ENCODE measurements at places on chromosomes 12 and 14.

DNA sequence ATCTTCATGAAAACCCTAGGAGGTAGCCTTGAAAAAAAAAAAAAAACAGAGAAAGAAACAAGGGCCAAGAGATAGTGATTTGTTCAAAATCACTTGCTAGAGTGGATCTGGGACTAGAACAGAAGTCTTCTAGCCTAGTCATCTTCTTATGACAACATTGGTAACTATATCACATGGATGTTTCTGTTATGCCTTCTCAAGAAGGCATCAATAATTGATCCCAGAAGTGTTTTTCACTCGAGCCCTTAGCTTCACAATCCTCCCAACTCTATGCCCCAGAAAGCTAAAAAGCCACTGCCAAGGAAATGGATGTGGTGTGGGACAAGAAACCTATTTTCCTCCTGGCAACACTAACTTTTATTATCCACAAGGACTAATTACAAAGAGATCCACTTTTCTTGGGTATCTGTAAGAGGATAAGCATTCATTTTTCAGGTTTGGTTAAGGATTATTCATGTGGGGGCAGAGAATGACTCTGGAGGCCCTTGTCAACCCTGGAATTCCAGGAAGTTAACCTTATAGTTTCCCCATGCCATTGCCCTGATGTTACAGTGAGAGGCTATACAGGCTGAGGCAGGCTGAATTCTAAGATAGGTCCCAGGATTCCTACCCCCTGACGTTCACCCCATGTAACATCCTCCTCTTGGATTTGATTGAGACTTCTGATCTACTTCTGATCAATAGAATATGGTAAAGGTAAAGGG, 67.7 kb upstream of the CPM start:
- ATAC-seq, result no peak

DNA sequence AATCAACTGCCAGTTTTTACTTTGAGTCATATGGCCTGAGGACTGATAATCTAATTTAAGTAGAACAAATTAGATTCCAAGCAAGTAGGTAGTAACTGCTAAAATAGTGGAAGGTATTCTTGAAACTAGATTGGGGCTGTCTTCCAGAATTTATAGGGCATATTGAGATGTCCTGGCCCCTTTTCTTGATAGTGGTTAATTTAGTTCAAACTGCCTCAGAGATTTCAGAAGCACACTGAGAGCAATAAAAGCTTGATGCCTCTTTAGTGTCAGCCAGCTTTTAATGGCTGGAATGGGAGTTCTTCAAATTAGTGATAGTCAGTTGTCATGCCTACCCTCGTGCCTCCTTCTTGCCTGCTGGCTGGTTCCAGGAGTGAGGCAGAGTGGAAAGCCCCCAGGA, 120.5 kb downstream of the AKAP6 start:
- ATAC-seq, result no peak

- no peak for ATAC-seq
Observed at GRCh38 chr12:23550753-23551152, 398.7 kb downstream of the SOX5 start.

DNA sequence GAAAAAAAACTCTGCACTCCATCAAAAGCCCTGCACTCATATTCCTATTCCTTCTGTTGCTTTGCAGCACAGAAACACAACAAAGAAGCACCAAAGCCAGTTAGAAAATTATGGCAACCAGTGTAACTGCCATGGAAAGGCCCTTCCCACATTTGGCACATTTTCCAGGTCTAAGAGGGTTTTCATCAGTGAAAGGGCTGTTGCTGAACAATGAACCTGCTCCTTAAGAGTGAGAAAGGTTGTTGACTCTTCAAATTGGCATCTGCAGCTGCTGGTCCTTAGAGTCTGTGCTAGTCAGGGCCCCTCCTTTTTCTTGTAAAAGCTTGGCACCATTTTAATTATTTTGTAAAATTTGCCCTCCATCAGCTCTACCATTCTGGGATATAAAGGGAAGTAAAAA, 378.7 kb upstream of the KITLG start:
- ATAC-seq, result no peak

GRCh38 chr12:77122661-77123060, 57.3 kb upstream of the E2F7 start:
- ATAC-seq, result peak; percentile 4

- no peak for ATAC-seq
Observed at GRCh38 chr14:96574633-96575632, 72.8 kb downstream of the PAPOLA start.

DNA sequence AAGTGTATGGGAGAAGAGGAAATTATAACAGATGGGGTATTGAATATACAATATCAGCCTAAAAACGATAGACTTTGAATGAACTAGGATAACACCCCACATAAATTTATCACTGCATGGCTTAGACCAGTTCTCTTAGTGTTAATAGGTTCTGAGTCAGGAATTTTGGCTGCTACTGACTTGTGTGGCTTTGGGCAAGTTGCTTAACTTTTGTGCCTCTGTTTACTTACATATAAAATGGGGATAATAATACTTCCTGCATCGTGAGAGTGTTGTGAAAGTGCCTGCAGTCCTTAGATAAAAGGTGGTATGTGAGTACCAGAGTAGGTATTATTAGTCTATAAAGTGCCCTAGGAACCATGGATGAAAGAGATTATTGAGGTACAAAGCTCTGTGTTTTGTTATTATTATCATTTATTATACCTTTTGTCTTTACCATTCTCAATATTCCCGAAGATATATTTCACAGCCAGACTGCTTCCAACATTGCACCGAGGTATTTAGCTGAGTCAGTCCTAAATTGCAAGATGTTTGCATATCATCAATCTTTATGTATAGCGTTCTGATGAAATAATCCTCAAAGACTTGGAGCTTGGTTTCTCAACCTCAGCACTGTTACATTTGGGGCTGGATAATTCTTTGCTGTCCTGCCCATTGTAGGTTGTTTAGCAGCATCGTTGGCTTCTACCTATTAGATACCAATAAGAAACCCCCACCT, 2.3 kb upstream of the PAWR start:
- ATAC-seq, result no peak

DNA sequence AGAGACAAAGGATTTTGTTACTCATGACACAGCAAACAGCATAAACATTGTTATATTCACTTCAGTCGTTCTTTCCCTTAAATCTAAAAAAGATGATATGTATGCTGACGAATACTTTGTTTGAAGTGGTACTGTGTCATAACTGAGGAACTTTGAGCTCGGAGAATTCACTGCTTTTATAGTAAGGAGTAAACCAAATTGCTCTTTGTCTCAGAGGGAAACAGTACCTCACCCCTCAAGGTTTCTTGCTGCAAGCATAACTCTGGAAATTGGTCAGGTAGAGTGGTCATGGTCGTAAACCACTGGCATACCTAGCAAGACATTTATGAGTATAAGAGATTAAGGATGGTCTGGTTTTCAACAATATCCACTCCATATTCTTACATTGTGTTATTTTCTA, 160.2 kb upstream of the OR4E1 start:
- ATAC-seq, result no peak

- peak; percentile 95 for ATAC-seq
Observed at GRCh38 chr12:53122961-53123468, 19.7 kb downstream of the SOAT2 start.

- ATAC-seq, result no peak
Observed at GRCh38 chr14:68199554-68200151, 380.1 kb downstream of the RAD51B start.

DNA sequence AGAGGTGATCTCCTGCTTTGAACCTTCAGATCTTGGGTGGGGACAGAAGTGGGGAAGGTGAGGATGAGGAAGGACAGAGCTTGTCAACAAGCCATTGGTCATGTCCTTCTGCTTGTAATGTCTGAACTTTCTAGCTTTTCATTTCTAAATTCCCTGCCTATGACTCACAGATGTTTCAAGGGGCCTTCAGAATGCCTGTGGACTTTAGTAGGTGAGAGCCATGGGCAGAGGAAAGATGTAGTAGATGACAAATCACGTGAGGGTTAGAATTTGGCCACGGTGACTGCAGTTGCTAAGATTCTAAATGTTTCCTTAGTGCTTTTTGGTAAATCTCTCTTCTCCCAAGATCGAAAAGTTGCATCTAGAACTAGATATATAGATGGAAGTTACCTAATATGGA, 18.7 kb upstream of the CREBL2 start:
- ATAC-seq, result no peak

DNA sequence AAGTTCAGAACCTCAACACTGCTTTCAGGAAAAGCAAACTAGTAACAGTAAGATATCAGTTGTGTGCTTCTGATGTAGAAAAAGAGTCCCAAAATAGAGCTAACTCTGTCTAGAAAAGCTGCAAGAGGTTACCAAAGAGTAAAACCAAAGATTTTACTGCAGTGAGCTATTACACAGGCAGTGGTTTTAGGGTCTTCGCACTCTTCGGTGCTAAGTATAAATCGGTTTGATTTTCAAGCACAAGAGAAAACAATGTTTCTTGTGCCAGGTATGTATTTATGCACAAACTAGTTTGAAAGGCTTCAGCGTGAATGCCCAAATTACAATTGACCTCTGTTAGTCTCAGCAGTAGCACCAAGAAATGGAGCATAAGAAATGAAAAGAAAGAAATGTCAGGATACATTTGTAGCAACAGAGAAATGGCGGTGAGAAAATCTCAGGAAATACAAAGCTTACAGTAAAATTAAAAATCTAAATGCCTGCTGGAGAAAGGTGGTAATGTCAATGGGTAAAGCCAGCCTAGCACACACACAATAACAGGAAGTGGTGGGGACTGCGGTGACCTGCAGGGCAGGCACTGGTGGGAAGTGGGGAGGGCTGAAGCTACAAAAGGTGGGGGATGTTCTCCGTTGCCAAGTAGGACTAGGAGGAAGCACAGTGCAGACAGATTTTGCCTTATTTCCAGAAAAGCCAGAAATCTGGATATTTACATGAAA, 18.0 kb upstream of the DYRK2 start:
- no peak for ATAC-seq

- ATAC-seq, result no peak
Observed at GRCh38 chr12:109704371-109705098, 9.1 kb upstream of the FAM222A start.

- no peak for ATAC-seq
Observed at GRCh38 chr12:115932066-115932465, 345.4 kb downstream of the MED13L start.

GRCh38 chr12:26689281-26689841, 143.6 kb downstream of the ITPR2 start:
- ATAC-seq, result no peak

GRCh38 chr14:59305836-59306555, 117.5 kb downstream of the DAAM1 start:
- peak; percentile 53 for ATAC-seq

- no peak for ATAC-seq
Observed at GRCh38 chr14:29650554-29651269, 276.9 kb downstream of the PRKD1 start.

- ATAC-seq, result no peak
Observed at GRCh38 chr14:24863968-24864684, 185.8 kb downstream of the STXBP6 start.

- ATAC-seq, result peak; percentile 88
Observed at GRCh38 chr12:27332714-27333402, at the start of gene BMAL2. TSS of gene BMAL2 (plus strand) at chr12:27332836. CDS start at chr12:27333073, 237 bp downstream.

- no peak for ATAC-seq
Observed at GRCh38 chr14:104872469-104873341, 7.6 kb downstream of the CEP170B start.

DNA sequence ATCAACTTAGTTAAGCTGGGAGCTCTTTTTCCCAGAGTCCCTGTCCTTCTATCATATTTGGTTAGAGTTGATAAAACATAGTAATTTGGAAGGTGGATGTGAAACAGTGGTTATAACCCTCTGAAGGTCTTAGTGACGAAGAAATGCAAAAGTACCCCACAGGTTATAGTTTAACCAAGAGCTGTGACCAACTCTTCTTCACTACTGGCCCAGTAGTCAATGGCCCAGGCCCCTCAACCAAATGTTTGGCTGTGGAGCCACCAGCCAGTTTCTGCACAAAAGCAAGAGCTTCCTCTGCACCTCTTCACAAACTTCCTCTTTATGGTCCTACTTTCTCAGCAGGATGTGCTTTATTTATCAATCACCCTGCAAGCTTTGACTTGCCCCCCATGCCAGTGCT, 132.6 kb downstream of the BMP4 start:
- ATAC-seq, result no peak

DNA sequence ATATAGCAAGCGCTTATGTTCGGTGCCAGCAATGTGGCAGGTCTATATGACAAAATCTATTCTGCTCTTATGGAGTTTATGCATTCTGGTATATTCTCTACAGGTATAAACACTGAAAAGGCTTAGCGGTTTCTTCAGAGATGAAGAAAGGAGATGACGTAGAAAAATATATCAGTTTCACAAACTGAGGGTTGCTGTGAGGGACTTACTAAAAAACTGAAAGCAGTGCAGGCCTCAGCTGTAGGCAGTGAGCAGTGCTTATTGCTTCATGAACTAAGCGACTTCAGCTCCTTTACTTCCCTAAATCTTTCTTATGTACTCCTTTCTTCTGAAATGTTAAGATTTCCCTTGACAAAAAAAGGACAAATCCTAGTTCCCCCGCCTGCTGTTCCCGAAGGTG, 4.5 kb downstream of the DDX47 start:
- no peak for ATAC-seq

DNA sequence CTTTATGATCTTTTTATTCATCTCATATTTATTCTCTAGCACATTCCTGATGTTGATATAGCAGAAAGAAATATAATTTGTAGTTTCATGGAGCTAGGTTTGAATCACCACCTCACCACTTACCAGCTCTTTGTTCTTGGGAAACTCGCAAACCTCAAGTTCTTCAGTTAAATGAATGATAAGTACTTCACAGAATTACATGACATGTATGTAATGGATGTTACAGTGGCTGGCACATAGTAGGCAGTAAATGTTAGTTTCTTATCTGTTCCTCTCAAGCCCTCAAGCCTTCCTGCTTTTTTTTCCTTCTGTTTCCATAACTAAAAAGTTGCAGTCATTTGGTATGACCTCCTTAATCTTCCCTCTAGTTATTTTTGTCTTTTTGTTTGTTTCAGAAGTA, 54.9 kb downstream of the SPATS2 start:
- no peak for ATAC-seq

- ATAC-seq, result no peak
Observed at GRCh38 chr12:131948166-131948712, 1.5 kb upstream of the EP400 start.

- peak; percentile 12 for ATAC-seq
Observed at GRCh38 chr14:52067873-52068614, 815 bp downstream of the NID2 start.

DNA sequence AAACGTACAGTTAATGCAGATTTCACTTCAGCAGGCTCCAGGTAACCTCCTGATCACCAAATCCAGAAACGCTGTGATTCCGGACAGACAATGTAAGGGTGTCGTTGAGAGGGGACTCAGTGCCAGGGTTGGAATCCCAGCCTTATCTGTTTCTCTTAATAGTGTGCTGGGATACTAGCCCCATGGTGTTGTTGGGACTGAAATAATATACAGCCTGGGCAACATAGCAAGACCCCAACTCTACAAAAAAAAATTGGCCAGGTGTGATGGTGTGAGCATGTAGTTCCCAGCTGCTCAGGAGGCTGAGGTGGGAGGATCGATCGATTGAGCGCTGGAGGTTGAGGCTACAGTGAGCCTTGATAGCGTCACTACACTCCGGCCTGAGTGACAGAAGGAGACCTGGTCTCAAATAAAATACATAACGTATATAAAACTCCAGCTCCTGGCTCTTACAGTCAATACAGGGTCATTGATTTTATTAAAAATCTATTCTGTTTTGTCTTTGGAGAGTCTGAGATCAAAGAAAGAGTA, 1.3 kb downstream of the PEBP1 start:
- no peak for ATAC-seq

GRCh38 chr14:91464615-91465205, 45.4 kb downstream of the PPP4R3A start:
- no peak for ATAC-seq

GRCh38 chr14:54836231-54836630, 66.4 kb downstream of the GCH1 start:
- ATAC-seq, result no peak

Data from motor neuron (in vitro differentiated cells).